T-helper 1 cell treated with Interleukin-12 subunit alpha and Interleukin-12 subunit beta and Interleukin-4 antibody, amounts not matched to agents 30 ng/mL and 1 ng/mL, for 36 hours (primary cell): ENCODE measurements at places on chromosomes 7 and 10. TPM values are rescaled to one million over a fixed set of nuclear protein-coding genes. Genes with fewer than 3 reads are reported as not detected.

GATA3 gene
- total RNA-seq: 59.5 and 62.6 TPM in 2 replicates

PANK1 gene
- total RNA-seq: 3.8 and 6.0 TPM in 2 replicates

KLF14 gene
- not detected in 2 replicates for total RNA-seq

ZNF655 gene
- 102 and 108 TPM in 2 replicates for total RNA-seq

CTAGE6 gene
- 1.1 and 1.7 TPM in 2 replicates for total RNA-seq

NACAD gene
- 0.05 TPM in 1 of 2 replicates, not detected in the other for total RNA-seq

CAV1 gene
- 0.12 and 0.29 TPM in 2 replicates for total RNA-seq

GRB10 gene
- 7.2 and 7.6 TPM in 2 replicates for total RNA-seq

FAM25A gene
- total RNA-seq: not detected in 2 replicates

EPC1 gene
- 46.2 and 49.2 TPM in 2 replicates for total RNA-seq

SHLD2 gene
- 34.7 and 35.2 TPM in 2 replicates for total RNA-seq

PRKCQ gene
- total RNA-seq: 68.8 and 71.5 TPM in 2 replicates

ACTL6B gene
- not detected in 2 replicates for total RNA-seq

NKX6-2 gene
- not detected in 2 replicates for total RNA-seq

BMPR1A gene
- total RNA-seq: 8.9 and 9.0 TPM in 2 replicates

RELN gene
- total RNA-seq: not detected in 2 replicates

MYO1G gene
- total RNA-seq: 398 and 403 TPM in 2 replicates

LRRTM3 gene
- total RNA-seq: 0.05 TPM in 1 of 2 replicates, not detected in the other

VWA2 gene
- total RNA-seq: not detected in 2 replicates
